ENCODE measurements at places on chromosomes 4 and X.
A peak's percentile ranks its signal among the peaks of the same experiment; 100 is the strongest.

GRCh38 chrX:39772057-39772832, 325.5 kb downstream of the BCOR start:
- peak; percentile 51 for DNase-seq

- DNase-seq: no peak
Measured at GRCh38 chrX:153065389-153065788, 6.9 kb upstream of the PNMA6A start.

DNA sequence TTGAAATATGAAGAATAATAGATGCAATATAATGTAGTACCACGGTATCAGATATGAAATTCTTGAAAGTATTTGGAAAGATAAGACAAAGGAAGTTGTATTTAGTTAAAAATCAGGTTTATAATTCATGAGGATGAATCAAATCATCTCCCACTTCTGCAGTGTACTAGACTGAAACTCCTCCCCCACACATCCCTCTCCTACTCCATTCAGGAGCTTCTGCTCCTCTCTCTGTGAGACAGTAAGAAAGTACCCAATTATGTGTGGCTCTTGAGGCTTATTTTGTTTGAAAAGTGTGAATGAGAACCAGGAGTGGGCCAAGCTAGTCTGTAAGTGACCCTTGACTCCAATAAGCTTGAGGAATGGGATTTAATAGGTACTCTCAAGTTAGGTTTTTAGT, 9.5 kb downstream of the SLAIN2 start:
- no peak for DNase-seq

- no peak for DNase-seq
Measured at GRCh38 chr4:165418073-165418472, 39.3 kb downstream of the CPE start.

DNA sequence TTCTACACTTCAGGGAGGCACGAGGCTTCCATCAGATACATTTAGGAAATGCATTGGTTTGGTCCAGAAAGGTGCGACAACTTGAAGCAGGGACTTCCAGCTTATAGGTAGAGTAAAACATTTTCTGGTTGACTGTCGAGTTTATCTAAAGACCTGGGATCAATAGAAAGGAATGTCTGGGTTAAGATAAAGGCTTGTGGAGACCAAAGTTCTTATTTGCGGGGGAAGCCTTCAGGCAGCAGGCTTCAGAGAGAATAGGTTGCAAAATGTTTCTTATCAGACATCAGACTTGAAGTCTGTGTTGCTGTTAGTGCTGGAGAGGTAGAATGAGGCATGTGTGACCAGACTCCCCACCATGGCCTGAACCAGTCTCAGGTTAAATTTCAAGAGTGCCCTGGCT, 190.3 kb downstream of the TRIML1 start:
- DNase-seq: no peak

DNA sequence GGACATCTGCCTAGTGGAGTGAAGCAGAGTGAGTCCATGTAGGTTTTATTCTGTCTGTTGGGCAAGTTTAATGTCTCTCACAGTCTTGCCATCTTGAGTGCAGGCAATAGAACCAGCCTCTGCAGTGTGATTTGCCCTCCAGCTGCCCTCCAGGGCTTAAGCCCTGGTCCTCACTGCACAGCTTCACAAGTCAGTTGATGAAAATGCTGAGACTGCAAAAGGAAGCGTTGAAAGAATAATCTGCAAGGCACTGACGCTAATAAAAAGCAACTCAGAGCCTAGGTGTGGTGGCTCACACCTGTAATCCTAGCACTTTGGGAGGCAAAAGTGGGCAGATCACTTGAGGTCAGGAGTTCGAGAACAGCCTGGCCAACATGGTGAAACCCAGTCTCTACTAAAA, 54.1 kb upstream of the PHOX2B start:
- DNase-seq: no peak

DNA sequence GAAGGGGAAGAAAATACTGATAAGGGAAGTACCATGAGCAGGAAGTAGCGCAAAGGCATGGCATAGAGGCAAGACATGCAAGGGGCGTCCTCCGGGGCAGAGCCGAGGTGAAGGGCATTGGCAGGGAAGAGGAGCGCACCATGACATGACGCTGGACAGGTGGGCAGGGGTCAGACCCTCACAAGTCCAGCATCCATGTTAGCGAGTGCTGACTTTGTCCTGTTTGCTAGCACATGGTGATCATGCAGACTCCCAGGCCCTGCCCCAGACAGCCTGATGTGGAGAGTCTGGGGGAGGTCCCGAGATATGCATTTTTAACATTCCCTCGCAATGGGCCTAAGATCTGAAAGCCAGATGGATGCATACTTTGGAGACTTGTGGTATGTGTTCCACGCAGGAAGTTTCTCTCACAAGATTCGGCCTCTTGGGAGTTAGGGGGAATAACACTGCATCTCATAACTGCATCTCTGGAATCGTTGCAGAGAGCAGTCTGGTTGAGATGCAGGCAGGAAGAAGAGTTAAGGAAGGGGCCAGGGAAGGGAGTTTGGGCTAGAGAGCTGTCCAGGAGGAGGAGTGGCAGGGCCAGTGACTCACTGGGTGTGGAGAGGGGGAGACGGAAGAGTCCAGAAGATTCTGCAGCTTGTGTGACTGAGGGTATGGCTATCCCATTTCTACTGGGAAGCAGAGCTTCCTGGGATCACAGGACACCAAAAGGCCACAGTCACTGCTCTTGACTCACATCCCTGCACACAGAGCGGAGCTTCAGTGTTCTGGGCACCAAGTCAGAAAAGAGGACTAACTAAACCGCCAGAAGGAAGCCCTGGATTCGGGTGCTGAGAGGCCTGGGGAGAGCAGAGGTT, 59.7 kb downstream of the FAM184B start:
- DNase-seq: no peak

GRCh38 chrX:16756724-16757123, 29.5 kb upstream of the TXLNG start:
- no peak for DNase-seq

DNA sequence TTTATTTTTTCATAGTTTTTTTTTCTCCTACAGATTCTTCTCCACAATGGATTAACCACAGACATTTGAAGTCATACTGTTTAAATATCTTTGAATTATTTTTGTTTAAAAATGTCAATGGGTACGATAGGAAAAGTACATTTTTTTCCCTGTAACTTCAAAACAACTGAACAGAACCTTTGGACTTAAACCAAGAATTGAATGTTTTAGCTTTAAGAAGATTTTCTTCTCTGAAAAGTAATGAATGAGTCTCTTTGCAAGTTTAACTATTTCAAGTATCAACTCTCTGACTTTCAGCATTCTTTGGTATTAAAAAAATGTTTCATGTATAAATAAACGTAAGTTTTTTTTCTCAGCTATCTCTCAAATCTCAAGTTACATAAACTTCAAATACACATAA, 364.3 kb downstream of the FBXO8 start:
- DNase-seq: no peak

- DNase-seq: no peak
Measured at GRCh38 chr4:101289306-101289705, 58.0 kb downstream of the PPP3CA start.

GRCh38 chrX:578531-578930, 52.1 kb upstream of the SHOX start:
- DNase-seq: no peak

DNA sequence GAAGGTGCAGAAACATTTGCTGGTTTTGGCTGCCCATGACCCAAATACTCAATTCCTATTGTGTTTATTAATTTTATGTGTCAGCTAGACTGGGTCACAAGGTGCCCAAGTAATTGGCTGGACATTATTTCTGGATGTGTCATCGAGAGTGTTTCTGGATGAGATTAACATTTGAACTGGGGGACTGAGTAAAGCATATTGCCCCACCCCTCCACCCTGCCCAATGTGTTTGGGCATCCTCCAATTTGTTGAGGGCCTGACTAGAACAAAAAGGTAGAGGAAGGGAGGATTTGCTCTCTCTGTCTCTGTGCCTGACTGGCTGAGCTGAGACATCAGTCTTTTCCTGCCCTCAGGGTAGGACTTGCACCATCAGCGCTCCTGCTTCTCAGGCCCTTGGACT, 29.7 kb upstream of the LCORL start:
- DNase-seq: no peak

DNA sequence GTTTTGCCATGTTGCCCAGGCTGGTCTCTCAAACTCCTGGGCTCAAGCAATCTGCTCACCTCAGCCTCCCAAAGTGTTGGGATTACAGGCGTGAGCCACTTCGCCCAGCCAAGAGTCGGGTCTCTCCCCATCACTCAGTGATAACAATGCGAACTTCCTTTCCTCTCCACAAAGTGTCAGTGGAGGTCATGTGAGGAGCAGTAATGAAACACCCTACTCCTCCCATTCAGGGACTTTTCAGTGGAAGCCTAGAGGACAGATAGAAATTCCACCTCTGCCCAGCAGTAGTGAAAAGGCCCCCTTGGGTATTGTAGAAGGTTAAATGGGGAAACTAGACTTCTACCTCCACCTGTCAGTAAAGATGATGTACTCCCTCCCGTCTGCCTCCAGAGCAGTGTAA, 141.9 kb upstream of the STK26 start:
- DNase-seq: no peak

GRCh38 chr4:100823066-100823992, 305.5 kb upstream of the EMCN start:
- DNase-seq: no peak

DNA sequence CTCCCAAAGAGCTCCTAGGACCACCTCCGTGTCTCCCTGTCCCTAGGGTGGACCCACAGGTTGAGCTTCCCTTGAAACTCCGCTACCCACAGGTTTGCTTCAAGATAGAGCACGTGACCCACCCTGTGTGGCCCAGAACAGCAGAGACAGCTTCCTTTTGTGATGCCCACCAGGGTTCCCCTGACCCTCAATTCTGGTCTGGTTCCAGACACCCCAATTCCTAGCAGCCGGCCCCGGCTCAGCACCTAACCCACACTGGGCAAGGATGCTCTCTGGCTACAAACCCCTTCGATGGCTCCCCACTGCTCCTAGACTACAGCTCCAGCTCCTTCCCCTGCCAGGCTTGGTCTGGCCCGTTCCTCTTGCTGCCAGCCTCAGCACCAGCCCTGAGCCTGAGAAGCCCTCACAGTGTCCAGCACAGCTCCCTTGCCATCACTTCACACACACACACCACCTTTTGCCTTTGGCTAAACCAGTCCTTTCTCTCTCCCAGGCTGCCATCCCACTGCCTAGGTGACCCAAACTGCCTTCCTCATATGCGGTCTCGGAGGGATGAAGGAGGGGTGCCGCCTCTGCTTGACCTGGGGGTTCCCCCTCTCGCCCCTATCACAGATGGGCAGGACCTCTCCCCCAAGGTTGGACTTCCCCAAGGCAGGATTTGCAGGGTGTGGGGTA, 6.2 kb downstream of the PNCK start:
- DNase-seq: no peak

DNA sequence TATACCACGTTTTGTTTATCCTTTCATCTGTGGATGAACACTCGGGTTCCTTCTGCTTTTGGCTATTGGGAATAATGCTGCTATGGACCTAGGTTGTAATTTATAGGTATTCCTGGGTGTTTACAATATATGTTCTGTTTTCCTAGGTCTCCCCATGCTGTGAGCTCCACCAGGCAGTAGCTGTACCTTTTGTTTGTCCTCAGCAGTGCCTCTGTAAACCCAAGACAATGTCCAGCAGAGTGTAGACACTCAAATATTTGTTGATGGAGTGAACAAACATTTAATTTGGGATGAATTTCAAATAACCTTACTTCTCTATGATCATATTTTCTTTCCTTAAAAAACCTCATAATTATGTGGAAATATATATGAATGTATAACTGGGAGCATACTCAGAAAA, 259.5 kb upstream of the BOD1L1 start:
- DNase-seq: no peak

DNA sequence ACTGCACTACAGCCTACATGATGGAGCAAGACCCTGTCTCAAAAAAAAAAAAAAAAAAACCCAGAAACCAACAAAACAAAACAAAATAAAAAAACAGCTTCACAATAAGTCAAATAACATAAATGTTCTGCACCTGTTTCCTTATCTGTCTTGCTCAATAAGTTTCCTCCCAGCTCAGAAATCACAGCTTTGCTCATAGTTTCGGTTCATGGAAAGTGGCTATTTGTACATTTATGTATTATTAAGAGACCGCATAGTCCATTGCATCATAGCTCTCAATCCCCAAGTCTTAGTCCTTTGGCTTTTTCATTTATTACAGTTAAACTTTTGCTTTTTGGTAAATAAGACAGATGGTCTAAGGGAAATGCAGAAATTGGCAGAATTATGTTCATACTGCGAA, 24.4 kb upstream of the CFAP299 start:
- DNase-seq: no peak

DNA sequence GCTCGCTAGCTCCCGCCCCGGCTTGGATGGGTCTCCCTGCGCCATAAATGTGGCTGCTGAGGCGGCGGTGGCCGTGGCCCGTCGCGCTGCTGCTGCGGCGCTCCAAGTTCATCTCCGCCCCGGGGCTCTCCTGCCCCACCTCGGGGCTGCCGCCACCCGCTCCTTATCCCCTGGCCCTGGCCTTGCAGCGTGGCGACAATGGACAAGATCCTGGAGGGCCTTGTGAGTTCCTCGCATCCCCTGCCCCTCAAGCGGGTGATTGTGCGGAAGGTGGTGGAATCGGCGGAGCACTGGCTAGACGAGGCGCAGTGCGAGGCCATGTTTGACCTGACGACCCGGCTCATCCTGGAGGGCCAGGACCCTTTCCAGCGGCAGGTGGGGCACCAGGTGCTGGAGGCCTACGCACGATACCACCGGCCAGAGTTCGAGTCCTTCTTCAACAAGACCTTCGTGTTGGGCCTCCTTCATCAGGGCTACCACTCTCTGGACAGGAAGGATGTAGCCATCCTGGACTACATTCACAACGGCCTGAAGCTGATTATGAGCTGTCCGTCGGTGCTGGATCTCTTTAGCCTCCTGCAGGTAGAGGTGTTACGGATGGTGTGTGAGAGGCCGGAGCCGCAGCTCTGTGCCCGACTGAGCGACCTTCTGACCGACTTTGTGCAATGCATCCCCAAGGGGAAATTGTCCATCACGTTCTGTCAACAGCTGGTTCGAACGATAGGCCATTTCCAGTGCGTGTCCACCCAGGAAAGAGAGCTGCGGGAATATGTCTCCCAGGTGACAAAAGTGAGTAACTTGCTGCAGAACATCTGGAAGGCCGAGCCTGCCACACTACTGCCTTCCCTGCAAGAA, 763 bp downstream of the USP38 start:
- peak; percentile 3 for DNase-seq

GRCh38 chr4:53943345-53944085, 120.9 kb downstream of the CHIC2 start:
- no peak for DNase-seq

DNA sequence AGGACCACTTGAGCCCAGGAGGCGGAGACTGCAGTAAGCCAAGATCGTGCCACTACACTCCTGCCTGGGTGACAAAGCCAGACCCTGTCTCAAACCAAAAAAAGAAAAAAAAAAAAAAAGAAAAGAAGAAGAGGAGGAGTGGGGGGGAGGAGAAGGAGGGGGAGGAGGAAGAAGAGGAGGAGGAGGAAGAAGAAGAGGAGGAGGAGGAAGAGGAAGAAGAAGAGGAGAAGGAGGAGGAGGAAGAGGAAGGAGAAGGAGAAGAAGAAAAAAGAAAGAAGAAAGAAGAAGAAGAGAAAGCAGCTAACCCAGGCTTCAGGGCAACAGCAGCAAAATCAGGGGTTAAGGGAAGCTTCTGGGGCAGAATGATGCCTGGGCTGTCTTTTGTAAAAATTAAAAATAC, 27.5 kb downstream of the VMA21 start:
- DNase-seq: no peak
